Activated naive CD4-positive, alpha-beta T cell (primary cell): ENCODE measurements at places on chromosomes 4 and X.

DNA sequence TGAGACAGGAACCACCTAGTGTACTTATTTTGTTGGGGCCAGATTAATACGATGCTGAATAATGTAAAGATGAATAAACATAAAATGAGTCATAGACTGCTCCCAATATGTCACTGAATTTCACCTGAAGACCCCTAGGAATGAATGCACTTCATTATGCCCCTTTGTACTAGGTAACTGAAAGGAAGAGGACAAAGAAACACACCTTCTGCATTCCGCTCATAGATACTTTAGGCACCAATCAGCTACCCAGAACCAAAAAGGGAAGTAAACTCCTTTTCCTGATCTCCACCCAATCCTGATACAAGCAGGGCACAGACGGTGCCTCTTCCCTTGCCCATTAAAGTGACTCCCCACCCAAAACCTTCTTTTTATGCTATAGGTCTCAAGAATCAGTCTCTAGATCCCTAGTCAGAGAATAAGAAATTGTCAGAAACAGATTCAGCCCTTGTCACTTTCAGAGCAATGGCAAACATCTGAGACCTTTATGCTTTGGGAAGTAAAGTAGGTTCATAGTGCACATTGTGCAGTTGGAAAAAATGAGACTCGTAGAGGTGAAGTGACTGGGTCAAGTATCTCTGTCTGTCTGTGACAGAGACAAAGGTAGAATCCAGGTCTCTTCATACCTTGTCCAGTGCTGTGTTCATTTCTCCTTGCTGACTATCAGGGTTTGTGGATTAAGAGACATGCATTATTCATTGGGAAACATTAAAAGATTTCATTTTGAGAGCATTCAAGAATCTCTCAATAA, 2.3 kb downstream of the GPR174 start:
- no peak for DNase-seq

DNA sequence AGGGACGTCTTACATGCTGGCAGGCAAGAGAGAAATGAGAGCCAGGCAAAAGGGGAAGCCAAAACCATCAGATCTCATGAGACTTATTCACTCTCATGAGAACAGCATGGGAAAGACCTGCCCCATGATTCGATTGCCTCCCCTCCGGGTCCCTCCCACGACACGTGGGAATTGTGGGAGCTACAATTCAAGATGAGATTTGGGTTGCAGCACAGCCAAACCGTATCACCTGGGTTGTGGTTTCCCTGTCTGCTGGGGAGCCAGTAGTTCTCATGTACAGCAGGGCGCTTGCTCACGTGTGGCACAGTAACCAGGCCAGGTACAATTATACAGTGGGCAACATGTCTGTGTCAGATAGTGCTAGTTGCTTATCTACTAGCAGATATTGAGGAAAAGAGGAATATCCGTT, 11.1 kb upstream of the RS1 start:
- no peak for DNase-seq

- no peak for DNase-seq
These were observed 279.0 kb upstream of the TACR3 start for GRCh38 chr4:103998756-103999155.

GRCh38 chr4:87026800-87027495, 92.1 kb downstream of the AFF1 start:
- DNase-seq = no peak

- no peak for DNase-seq
These were observed 187.0 kb downstream of the CCNG2 start for GRCh38 chr4:77344001-77344400.

DNA sequence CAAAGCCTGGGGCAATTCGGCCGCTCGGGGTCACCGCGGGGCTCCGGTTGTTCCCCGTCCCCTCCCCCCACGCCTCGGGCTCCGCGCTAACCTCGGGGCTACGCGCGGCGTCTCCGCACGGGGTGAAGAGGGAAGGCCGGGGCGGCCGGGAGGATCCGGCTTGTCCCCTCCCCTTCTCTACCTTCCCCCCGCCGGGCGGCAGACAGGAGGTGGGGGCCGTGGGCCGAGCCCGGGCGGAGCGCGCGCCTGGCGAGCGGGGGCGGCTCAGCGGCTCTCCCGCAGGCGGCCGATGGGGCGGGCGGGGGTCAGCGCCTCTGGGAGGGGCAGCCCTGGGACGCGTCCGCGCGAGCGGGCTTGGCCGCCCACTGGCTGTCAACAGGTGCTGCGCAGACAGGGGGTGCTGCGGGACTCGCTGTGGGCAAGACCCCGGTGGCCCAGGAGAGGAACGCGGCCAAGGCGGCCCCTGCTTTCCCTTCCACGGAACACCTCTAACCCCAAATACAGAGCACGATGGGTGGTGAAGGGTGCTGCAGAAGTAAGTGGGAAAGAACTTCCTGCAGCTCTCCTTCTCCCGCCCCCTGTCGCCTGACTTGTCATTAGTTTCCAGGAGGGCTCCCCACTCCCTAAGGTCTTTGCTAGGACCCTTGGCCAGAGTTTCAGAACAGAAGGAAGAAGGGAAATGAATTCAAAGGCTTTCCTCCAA, at the start of gene PDGFC:
PDGFC (minus strand) TSS at position 124 of the 703 bp plus-strand sequence. CDS start 896 bp downstream, outside the sequence.
- no peak for DNase-seq

DNA sequence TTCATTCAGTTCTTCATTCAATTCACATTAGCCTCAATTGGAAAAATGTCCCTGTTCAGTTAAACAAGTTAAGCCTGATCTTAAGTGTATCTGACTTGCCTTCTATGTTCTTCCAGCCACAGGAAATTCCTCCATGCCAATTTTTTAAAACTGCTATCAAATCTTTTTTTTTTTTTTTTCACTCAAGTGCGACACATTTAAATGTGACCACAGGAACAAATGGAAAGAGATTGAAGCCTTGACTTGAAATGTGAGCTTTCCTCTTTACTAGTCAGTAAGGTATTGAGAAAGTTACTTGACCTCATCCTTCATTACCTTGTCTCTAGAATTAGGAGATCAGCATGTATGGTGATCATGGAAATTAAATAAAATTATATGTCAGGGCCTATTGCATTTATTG, 165.1 kb downstream of the SLIT2 start:
- no peak for DNase-seq

- DNase-seq = no peak
These were observed 167.8 kb upstream of the GK2 start for GRCh38 chr4:79575709-79576428.

GRCh38 chrX:1086444-1087409, 125.7 kb downstream of the CRLF2 start:
- DNase-seq = no peak

GRCh38 chrX:38513112-38513742, 48.1 kb upstream of the TSPAN7 start:
- DNase-seq = no peak

DNA sequence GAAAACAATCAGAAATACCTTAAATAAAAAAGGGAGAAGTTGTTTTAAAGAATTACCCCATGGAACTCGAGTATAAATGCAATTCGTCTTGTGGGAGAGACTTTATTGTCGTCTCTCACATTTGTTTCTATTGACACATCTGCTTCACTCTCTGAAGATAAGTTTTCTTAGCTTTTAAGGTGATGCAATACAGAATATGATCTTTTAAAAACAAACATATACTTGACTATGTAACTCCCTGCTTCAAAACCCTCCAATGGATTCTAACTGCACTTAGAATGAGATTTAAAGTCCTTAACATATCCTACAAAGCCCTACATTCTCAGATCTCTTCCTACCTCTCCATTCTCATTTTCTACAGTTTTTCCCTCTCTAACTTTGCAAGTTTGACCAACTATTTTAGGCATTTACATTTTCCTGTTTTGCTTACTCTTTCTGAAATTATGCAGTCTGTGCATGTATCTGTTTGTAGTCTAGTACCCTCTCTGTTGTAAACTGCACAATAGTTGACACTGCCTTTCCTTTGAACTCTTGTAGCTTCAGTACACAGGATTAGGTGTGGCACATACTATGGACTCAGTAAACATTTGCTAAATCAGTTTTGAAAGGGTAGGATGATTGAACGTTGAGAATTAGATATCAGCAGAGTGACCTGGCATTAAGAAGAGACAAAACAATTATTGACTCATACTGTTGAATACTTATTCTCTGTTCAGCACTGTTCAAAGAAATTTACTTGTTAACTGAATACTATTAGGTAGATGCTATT, 59.8 kb downstream of the AGTR2 start:
- DNase-seq = no peak

- DNase-seq = no peak
These were observed 68.0 kb upstream of the NR3C2 start for GRCh38 chr4:148510211-148510610.

DNA sequence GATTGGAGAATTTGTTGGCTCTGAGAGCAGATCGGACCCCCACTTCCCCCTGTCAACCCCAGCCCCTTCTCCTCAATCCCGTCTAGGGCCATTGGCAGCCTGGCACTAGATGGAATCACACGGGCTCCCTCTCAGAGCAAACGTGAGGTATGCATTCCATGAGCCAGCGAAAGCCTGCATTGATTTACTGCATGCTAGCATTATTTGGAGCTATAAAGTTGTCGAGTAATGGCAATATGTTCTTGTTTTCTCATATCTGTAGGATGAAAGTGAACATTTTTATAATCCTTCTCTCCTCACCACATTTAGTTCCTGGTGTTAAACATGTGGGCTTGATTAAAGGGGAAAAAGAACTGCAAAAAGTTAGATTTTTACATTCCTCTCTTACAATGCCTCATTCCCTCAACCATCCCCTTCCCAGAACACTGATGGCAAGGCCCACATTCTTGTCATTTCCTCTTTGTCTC, 159.2 kb downstream of the SPRY1 start:
- DNase-seq = no peak

- DNase-seq = no peak
These were observed 6.5 kb downstream of the ZFYVE28 start for GRCh38 chr4:2411786-2412510.

GRCh38 chrX:456146-456545, 69.4 kb upstream of the PPP2R3B start:
- no peak for DNase-seq

DNA sequence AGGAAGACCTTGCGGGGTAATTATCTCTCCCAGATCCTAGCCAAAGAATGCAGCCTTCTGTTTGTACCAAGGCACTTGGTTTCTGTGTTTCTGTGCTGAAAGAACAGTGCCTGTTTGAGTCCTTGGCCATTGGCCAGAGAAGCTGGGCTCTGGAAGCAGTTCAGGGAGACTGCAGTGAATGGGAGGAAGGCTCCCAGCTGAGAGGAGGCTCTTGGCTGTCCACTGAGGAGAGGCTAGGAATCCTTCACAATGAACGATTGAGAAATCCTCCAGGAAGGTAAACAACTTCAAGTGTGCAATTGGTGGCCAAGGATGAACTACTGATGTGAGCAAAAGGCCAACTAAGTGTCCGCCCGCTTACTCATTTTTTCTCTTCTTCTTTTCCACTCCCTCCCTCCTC, 61.3 kb downstream of the HS3ST1 start:
- DNase-seq = no peak

DNA sequence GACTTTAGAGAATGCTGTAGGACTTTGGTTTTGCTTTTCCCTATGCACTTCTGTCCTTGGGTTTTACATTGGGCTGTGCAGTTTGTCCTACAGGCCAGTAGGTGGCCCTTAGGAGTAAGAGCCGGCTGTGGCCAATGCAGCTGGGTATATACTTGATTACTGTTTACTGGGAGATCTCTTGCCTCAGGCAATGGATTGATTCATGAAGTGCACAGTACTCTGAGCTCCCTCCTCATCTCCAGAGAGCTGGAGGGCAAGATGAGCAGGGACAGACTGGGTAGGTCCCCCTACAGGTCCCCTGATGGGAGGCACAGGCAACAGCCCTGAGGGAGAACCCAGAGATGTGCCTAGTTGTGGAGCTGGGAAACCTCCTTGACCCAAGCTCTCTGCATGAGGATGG, 103.8 kb upstream of the QRFPR start:
- DNase-seq = no peak

DNA sequence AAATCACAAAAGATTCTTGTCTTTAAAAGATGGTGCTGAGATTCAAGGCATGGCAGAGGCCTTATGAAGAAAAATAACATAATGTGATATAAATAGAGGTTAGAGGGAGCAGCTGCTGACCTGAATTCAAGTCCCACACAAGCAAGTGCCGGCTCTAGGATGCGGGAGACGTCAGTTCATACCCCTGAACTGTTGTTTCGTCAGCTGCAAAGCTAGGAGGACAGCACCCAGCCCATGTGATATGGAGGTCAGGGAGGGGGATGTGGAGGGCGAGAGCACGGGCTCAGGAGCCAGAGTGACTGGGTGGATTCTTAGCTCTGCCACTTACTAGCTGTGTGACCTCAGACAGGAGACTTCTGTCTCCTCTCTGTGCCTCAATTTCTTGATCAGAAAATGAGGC, 77.9 kb downstream of the JAKMIP1 start:
- DNase-seq = no peak

DNA sequence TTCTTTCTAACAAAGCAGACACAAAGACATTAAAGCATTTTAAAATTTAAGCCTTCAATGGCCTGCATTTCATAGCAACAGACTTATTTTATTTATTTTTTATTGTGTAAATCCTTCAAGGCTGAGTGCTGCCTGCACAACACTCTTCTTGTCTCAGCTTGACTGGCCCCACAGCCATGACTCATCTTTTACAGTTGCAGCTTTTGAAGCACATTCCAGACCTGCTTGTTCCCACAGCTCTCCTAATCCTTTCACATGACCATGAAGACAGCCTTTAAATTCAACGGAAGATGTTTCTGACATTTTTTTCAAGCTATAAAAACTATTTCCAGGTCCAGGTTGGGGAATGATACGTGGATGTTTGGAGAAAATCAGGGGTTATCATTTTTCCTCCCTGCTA, 276.9 kb upstream of the TACR3 start:
- DNase-seq = no peak

DNA sequence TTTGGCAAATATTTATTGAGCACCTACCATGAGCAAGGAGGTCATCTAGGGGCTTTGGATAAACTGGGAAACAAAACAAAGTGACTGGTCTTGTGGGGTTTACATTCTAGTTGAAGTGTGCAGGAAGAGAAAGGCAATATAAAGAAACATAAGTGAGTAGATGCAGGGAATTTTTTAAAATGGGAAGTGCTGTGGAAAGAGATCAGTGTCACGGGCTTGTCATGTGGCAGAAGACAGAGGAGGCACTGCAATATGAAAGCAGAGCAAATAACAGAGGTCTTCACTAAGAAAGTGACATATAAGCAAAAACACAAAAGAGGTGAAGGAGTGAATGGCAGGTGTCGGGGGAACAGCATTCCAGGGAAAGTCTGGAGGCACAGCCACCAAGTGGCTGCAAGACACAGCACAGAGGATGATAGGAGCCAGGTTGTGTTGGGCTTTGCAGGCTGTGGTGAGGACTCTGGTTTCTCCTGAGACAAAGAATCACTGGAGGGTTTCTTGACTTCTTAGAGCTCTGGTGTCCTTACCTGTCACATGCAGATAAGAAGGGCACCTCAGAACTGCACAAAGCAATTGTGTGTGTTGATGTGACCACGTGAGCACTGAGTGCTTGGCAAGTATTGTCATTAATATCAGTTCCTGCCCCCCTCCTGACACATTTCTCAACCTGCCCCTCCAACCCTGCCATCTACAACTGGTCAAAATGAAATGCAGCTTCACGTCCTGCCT, 143.5 kb downstream of the TSPAN5 start:
- no peak for DNase-seq

GRCh38 chr4:119068529-119068962, 67.1 kb upstream of the MYOZ2 start:
- no peak for DNase-seq
